ENCODE measurements at places on chromosomes 2 and 18.

- DNase-seq = no peak
These were observed 11.7 kb downstream of the PASK start for GRCh38 chr2:241137276-241138190.

GRCh38 chr2:120809609-120810440, 74.2 kb downstream of the GLI2 start:
- DNase-seq = peak; percentile 8

DNA sequence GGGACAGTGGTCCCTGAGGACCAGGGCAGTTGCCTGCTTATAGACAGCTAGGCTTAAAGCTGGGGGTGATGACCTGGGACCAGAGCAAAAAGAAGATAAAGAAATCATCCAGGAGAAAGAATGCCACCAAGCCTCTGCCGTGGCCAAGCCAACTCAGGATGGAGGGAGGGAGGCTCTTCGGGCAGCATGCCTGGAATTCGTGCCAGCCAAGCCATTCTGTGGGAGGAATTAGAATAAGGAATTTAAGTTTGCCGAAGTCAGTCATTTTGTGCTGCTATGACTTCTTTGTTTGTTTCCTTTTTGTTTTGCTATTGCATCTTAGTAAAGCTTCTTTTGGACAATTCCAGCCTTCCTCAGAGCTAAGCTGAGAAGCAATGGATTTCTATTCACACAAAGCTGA, 124.1 kb downstream of the EN1 start:
- DNase-seq = no peak

DNA sequence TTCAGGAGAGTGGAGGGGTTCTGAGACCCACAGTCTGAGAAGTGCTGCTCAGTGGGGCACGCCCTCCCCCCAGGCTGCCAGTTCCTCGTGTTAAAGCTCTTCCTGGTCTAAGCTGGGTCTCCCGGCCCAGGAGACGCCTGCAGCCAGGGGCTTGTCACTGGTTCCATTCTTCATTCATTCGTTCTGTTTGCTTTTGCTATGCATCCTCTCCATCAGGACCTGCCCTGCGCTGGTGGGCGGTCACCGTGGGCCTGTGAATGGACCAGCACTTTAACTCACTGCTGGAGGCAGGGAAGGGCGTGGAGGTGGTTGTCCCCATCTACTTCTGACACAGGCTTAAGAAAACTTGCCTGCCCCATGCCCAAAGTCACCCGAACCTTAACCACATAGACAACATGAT, 272.8 kb upstream of the HDAC4 start:
- no peak for DNase-seq

DNA sequence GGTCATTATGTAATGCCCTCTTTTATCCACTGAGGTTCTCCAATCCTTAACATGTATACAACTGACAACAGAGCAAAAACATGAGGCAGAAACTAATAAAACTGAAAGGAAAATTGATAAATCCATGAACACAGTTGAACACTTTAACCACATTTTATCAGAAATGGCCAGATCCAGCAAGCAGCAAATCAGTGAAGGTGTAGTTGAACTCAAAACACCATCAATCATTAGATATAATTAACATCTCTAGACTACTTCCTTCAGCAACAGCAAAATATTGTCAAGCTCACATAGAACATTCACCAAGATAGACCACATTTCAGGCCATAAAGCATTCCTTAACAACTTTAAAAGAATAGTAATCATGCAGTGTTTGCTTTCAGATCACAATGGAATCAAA, 72.9 kb downstream of the HS6ST1 start:
- DNase-seq = no peak

- no peak for DNase-seq
These were observed 77.4 kb downstream of the NAB1 start for GRCh38 chr2:190726255-190726654.

DNA sequence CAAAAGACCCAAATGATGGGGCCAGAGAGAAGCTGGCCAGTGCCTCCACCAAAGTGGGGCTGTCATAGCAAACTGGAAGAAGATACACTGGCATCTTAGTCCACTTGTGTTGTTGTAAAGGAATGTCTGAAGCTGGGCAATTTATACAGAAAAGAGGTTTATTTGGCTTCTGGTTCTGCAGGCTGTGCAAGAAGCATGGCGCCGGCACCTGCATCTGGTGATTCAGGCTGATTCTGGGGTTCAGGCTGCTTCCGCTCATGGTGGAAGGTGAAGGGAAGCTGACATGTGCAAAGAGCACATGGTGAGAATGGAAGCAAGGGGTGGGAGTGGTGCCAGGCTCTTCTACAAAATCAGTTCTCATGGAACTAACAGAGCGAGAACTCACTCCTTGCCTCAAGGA, 135.9 kb upstream of the TWIST2 start:
- no peak for DNase-seq

- DNase-seq = no peak
These were observed 300.1 kb upstream of the SLC8A1 start for GRCh38 chr2:40751981-40752380.

DNA sequence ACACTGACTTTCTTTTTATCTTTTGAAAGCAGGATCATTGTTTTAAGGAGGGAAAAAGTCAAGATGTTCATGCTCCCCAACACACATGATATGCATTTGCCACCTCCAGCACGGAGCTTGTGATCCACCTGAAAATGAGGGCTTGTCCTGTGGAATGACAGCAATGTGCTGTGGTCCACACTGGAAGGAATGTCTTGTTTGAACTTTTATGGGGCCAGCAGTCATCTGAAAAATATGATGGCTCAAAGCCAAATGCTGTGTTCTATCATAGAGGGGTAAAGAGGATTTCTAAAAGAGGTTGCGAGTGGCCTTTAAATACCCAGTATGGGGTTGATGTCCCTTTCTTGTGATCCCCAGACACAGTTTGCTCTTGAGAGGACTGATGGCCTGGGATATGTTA, 226.5 kb upstream of the SPRED2 start:
- no peak for DNase-seq

DNA sequence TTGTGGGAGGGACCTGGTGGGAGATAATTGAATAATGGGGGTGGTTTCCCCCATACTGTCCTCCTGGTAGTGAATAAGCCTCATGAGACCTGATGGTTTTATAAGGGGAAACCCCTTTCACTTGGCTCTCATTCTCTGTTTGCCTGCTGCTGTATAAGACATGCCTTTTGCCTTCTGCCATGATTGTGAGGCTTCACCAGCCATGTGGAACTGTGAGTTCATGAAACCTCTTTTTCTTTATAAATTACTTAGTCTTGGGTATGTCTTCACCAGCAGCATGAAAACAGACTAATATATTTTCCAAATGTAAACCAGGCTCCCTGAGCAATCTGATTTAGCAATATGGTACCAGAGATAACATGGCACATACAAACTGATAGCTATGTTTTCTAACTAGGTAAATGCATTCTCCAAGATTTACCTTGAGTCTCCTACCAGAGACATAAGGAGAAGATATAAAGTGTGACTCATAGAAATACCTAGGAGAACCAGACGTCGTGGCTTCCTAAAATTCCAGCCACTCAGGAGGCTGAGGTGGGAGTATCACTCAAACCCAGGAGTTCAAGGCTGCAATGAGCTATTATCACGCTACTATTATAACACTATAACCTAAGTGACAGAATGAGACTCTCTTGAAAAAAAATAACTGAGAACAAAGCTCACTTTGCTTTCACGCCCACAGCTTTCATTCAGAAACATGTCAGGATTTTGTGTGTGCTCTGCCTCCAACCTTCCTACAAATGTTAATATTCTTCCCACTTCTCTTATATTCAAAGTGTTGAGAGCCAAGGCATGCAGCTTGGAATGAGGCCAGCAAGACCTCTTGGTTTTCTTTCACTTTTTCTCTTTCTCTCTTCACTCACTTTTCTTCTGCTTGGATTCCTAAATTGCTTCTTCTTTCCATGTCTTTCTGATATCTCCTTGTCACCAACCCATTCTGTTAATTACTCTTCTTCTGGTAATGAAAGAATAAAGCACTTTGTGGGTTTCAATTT, 263.9 kb upstream of the UBE2E3 start:
- DNase-seq = no peak

DNA sequence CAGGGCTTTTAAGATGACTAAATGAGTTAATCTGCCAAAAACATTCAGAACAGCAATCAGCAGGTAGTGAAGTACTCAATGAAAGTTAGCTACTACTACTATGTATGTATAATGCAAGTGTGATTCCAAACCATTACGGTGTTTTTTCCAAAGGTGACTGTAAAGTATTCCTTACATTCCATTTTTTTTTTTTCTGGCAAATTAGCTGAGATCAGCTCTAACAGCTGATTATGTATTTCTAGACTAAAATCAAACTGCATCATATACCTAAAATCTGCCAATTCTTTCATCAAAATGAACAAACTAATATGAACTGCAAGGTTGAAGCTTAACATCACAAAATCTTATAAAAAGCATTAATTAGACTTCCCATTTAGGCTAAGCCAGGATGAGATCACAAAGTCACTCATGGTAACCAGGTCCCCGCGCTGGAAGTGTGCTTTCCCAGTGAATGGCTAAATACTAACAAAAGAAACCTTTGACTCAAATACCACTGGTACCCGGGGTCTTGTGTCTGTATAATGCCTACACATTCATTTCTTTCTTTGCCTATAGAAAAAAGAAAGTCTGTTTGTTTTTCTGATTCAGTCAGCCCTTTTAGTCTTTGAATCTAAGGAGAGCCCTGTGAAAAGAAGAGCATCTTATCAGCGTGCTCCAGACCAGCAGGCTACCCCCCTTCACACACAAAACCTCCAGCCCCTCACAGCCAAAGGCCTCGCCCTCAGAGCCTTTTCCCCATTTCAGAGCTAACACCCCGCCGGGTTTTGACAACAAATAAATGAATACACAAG, 88.3 kb downstream of the RBMS1 start:
- no peak for DNase-seq

- no peak for DNase-seq
These were observed 42.6 kb upstream of the SETBP1 start for GRCh38 chr18:44638034-44638540.

DNA sequence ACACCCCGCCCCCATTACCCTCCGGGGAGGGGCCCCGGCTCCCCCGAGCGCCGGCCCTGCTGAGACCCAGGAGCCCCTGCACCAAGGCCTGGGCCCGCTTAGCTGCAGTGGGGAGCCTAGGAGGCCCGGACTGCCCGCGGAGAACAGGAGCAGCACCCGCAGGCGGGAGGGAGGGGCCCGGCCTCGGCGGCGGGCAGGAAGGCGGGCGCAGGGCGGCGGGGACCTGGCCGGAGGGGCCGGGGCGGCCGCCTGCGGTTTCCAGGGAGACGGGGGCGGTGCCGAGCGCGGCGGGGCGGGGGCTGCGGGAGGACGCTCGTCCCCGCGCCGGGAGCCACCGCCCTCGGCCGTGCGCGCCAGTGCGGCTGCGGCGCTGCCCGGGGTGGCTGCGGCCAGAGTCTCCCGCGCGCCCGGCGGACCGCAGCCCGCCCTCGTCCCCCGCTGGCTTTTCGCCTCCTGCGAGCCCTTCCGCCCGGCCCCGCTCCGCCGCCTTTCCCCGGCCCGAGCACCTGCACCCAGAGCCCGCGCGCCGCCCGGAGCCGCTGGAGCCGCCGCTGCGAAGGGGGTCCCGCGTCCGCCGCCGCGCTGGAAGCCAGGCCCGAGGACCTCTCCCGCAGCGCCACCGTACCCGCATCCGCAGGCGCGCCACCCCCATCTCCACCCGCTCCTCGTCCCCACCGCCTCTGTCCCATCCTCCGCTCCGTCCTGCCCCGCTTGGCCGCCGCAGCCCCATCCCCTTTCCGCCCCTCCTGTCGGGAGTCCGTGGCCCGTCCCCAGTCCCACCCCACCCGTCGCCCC, 17.2 kb downstream of the GPC1 start:
- DNase-seq = no peak

DNA sequence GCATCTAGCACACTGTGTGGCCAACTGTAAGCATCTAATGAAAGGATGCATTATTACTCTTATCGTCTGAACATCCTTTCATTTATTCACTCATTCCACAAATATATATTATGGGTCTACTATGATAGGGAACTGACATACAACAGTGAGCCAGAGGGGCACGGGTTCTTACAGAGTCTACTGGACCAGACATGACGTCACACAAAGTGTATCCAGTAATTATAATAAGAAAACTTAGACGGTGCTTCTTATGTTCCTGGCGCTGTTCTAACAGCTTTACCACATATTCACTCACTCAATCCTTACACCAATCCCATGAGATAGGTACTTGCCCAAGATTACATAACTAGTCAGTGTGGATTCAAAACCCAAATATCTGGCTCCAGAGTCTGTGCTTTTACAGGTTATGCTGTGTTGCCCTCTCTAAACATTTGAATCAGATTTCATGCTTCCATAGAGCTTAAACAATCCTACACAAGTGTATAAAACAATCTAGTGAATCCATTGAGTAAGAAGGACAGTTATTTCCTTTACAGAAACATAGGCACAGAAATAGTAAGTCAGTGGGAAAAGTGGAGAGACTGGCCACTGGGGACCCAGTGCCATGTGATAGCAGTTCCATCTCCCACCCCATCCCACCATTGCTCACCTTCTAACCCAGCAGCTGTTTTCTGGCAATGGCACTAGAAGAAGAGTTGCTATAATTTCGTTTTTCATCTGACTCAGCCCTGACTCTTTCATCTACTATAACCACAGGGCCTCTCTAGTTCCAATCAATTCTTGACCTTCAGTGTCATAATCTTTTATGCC, 24.2 kb upstream of the ARL5A start:
- DNase-seq = no peak

- no peak for DNase-seq
These were observed 356.1 kb downstream of the SS18 start for GRCh38 chr18:25734336-25734735.

DNA sequence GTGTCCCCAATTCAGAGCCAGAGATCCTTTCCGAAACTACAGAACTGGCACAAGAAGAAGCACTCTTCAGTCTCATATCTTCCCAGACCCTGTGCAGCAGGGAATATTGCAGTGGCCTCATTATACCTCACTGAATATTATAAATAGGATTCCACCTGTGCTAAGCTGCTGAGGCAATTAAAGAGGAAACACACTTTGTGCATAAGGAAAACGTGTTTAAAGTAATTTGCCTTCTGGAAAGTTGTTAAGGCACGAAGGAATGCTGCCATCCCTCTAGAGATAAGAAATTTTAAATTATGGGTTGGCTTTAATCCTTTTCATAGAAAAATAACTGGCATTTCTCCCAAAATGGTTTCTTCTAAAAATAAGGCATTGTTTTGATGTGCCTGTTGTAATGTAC, 233.3 kb downstream of the RAB3GAP1 start:
- no peak for DNase-seq

Data from KBM-7 (cell line).